ENCODE measurements at places on chromosomes 5 and 9.
A peak's percentile ranks its signal among the peaks of the same experiment; 100 is the strongest.

DNA sequence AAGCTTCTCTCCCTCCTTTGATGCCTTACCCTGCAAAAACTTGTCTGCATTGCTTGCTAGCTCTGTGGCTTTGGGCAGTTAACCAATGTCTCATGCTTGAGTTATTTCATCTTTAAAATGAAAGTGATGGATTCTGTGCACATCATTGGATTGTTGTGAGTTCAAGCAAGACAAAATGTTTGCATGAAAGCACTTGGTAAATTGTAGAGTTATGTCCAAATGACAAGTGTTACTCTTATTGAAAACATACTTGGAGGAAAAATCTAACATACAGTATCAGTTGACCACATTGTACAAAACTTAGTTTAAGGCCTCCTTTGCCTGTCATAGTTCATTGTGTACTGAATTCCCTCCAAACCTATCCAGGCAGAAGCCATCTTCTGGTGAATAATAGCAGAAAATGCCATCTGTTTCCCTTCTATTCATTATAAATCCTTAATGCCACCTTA lies 30.0 kb downstream of the TGFBR1 start:
- DNase-seq = no peak

DNA sequence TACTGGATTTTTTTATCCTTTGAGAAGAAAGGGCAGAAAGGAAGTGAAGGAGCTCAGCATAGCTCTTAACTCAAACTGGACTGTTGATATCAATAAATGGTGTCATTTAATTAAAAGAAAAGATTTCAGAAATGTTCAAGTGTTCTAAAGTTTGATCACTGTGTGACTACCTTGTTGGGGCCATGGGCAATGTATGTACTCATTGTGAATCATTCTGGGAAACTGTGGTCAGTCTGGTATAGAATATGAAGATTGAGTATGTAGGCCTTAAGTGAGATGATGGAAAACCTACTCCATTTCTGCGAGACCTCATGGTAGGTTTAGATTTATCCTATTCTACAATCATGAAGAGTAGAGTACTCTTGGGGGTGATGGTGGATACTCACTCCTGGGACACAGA lies 164.5 kb upstream of the RGS7BP start:
- DNase-seq = no peak

DNA sequence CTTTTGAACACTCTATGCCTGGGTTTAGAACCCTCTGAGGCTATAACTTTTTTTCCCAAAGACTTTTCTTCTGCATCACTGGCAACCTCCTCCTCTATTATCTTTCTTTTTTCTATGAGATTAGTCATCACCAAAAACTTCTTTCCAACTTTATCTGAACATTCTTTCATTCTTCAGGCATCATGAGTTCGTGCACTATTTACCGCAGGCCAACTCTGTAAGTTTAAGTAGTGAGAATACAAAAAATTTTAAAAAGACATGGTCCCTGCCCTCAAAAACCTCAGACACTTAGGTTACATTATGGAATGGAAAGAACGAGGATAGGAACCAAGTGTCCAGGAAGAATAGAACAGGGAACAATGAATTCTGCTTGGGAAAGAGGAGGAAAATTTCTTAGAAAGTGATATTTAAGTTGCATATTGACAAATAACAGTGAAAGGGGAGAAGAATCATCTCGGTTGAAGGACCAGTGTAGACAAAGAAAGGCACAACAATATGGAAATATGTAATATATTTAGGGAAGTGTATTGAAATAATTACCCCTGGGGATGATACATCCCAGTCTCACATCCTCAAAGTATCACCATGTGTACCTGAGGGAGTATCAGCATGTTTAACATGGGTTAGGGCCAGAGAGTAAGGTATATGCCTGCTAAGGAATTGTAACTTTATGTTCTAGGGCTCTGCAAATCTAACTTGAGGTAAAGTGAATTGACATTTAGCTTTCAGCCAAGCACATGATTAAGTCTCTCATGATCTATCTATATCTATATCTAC lies 196.5 kb upstream of the NREP start:
- no peak for DNase-seq

- no peak for DNase-seq
Observed at GRCh38 chr9:92424340-92424739, at the start of gene OMD. TSS of gene OMD (minus strand) at chr9:92424471. CDS start at chr9:92417558, 6,913 bp downstream.

DNA sequence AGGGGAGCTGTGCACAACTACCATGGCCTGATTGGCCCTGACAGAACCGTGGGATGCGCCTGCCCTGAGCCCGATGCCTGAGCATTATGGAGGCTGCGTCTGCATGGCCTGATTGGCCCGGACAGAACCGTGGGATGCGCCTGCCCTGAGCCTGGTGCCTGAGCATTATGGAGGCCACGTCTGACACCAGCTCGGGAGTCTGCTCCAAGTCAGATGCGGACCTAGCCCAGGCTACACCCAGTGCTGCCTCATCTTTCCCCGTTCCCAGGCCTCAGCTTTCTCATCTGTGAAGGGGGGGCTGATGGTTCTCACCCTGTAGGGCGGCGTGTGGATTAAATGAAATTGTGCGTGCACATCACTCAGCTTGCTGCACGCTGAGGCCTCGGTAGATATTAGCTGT lies 7.3 kb downstream of the CEP72 start:
- DNase-seq = no peak

DNA sequence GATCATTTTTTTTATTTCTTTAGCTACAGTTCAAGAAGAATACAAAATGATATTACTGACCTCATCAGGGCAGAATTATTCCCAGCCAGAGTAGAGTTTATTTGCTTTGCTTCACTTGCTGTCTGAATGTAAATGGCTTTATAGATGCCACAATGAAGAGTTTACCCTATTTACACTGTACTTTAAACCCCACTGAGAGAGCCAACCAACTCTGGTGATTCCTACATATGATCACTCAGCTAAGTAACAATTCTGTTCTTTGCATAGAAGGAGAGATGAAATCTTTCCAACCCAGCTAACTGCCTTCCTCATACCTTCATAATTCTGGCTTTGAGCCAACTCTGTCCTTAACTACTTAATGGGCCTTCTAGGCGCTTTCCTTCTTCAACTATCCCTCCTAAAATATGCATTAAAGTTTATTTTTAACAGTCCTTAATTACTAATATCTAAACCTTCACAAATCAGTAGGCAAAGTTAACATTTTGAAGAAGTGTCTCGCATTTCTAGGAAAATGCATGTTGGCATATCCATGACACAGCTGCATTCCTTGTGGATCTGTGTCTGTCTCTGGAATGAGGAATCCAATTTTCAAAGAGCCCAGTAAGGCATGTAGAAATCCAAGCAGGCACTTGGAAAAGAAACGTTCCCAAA lies 284.8 kb upstream of the GRAMD2B start:
- no peak for DNase-seq

DNA sequence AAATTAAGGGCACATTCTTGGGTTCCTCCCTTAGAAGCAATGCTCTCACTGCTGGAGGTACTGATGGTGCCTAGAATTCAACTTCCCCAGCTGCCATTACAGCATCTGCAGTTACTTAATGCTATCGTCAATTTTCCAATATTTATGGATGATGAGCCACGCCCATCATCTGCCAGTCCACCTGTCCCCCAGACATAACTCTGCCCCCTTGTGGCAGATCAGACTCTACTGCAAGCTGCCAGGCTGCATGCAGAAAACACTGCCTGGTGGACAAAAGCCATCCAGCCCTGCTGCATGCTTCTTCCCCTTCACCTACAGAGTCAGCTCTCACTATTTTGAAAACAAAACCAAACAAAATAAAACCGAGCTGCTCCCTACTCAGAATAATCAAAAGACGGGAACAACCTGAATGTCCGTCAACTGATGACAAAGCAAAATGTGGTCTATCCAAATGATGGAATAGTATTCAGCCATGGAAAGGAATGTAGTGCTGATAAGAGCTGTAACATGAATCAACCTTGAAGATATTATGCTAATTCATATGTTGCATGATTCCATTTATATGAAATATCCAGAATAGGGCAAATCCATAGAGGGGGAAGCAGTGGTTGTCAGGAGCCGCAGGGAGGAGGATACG lies 66.4 kb downstream of the RETREG1 start:
- DNase-seq = no peak

DNA sequence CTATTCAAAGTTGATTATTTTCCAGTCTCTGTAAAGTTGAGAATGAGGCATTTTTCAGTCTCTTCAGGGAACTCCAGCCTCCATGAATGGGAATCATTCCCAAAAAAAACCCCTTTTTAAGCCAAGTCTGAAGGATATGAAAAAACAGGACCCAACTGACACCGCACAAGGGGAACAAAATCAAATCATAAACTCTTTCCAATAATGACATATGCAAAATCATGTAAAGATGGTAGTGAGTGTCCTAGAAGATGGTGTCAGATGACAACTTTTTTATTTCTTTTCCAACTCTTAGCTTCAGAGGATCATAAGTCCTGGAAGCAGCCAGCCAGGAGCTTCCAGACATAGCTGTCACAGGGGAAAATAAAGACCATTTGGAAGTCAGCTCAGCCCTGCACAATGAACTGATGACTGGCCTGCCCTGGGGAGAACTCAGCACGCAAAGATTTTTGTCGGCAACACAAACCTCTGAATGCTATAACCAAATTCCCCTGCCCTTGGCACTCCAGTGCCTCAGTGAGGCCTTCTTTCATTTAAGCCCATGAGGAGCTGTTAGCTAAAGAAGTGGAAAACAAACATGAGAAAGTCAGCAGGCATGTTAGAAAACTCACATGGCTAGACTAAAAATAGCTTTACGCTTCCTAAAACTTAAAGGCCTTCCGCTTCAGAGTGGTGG lies 85.4 kb downstream of the SLC1A3 start:
- DNase-seq = peak; percentile 28

- no peak for DNase-seq
Observed at GRCh38 chr9:89491694-89492093, 6.2 kb downstream of the SEMA4D start.

GRCh38 chr5:102537011-102537410 lies 38.2 kb upstream of the SLCO6A1 start:
- DNase-seq = no peak

DNA sequence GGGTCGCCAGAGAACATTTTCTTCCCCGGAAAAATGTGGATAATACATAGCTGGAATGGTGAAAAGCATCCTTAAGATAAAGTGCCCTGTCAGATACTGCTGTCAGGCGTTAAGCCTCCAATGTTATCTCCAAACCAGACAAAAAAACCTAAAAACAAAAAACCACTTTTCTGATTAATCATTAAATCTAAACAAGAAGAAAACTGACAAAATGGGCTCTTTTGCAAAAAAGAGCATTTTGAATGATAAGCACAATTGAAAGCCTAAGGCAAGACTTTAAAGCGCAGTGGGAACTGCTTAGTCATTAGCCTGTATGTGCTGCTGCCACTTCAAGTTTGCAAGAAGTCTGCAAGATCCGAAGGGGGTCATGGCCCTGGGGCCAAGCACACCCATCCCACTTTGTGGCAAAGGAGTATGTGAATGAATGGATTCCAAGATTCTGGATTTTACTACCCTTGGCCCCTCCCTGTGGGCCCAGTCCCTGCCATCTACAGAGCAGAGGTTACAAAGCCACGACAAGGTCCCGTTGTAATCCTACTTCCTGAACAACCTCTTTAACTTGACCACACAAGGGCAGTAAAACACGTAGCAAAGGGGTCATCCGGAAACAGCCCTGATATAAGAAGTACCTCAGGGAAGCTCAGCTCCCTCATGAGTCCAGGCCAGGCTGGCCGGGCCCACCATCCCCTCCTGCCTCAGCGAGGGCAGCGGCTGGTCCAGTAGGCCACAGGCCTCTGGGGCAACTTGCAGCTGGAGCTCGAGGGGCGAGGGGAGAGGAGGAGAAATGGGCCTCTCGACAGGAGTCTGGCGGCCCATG lies 29.7 kb downstream of the SHB start:
- DNase-seq = no peak

- DNase-seq = no peak
Observed at GRCh38 chr9:135247227-135247930, 159.9 kb downstream of the OLFM1 start.

DNA sequence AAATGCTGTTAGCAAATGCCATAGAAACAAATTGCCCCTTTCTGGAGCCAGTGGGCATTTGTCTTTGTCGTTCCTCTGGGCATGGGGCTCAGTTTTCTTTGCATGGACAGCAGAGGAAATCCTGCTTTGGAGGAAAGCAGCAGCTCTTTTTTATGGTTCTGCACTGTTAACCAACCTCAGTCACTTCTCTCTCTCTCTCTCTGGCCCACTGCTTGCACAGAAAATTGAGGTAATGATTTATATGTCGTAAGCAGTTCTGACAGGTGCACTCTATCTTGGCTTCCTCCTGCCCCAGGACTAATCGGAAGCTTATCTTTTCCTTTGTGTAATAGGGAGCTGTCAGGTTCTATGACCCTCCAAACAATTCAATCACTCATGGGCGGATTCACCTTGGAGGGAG lies 159.6 kb upstream of the GPR151 start:
- no peak for DNase-seq

DNA sequence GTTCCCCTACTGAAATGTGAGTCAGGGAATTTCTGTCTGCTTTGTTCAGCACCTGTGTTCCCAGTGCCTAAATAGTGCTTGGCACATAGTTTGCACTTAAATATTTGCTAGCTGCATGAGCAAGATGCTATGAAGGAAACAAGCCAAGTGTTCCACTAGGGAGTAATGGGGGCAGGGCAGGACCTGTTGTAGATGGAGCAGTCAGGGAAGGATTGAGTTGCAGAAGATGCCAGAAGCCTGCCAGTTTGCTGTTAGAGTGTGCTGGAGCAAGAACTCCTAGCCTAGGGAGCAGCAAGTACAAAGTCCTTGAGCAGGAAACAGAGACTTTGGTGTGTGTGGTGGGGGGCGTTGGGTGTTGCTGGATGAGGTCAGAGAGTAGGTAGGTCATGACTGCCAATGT lies 87.5 kb downstream of the DAB2IP start:
- DNase-seq = no peak

DNA sequence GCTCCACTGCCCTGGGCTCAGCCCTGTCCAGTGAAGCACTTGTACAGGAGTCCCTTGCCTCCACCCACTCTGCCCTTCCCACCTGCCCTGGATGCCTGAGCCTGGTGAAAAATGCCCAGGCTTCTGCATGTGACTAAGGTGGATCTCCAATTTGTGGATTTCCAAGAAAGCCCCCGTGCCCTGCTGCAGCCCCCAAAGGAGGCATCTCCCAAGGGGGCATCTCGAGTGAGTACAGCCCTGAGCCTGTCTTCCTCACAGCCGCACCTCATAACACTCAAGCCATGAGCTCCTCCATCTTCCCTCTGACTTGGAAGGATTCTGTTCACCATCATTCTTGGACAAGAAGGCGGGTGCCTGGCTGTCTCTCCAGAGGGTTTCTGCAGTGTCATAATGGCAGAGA lies 158.0 kb upstream of the PPP1R26 start:
- no peak for DNase-seq

DNA sequence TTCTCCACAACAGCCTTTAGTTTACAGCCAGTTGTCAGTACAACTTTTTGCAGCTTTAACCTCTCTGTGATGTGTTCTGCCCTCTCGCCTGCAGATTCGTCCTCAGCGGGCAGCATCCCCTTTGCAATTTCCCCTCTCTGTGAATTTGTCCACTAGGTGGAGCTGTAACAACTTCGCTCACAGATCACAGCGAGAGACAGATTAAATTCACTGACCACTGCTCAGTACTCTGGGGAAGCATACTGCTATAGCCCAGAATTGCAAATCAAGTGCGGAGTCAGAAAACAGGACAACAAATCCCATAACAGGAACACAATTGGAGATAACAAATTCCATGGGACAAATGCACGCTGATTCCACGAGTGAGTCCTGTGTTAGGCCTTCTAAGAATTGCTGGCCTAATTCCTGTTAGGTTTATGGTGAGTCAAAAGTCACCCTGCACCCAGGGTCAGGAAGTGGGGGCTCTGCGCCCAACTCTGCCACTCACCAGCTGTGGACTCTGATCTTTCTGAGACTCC lies 2124.9 kb downstream of the MAT2B start:
- no peak for DNase-seq
